Placental epithelial cell (primary cell): ENCODE measurements at places on chromosomes 2 and 18. TPM values are rescaled to one million over a fixed set of nuclear protein-coding genes. Genes with fewer than 3 reads are reported as not detected.

SMYD1 gene
- not detected in 2 replicates for total RNA-seq

UGT1A5 gene
- 0.22 TPM in 1 of 2 replicates, not detected in the other for total RNA-seq

FEV gene
- total RNA-seq: not detected in 2 replicates

HMSD gene
- not detected in 2 replicates for total RNA-seq

KIF1A gene
- under 0.01 TPM in 1 of 2 replicates, not detected in the other for total RNA-seq

STON1 gene
- total RNA-seq: 6.0 and 8.6 TPM in 2 replicates

CIB4 gene
- not detected in 2 replicates for total RNA-seq

TCF23 gene
- not detected in 2 replicates for total RNA-seq

UGT1A3 gene
- total RNA-seq: 0.43 TPM in 1 of 2 replicates, not detected in the other

SLC19A3 gene
- total RNA-seq: 1.2 and 2.9 TPM in 2 replicates

STEAP3 gene
- 0.39 and 5.2 TPM in 2 replicates for total RNA-seq

MARS2 gene
- 1.6 and 4.3 TPM in 2 replicates for total RNA-seq

PTPN4 gene
- total RNA-seq: 51.2 and 53.8 TPM in 2 replicates

C2orf72 gene
- under 0.01 and 0.11 TPM in 2 replicates for total RNA-seq

MBP gene
- total RNA-seq: 28.7 and 83.7 TPM in 2 replicates

LGALSL gene
- 2.7 and 3.1 TPM in 2 replicates for total RNA-seq

CXCR4 gene
- total RNA-seq: not detected in 2 replicates

AAMP gene
- 113 and 117 TPM in 2 replicates for total RNA-seq

FABP1 gene
- not detected in 2 replicates for total RNA-seq

TRIM43 gene
- 0.33 and 0.39 TPM in 2 replicates for total RNA-seq

L3MBTL4 gene
- 2.0 and 15.3 TPM in 2 replicates for total RNA-seq

GRB14 gene
- total RNA-seq: 2.0 and 2.8 TPM in 2 replicates

PRSS56 gene
- total RNA-seq: not detected in 2 replicates

ANKRD53 gene
- total RNA-seq: 0.65 and 1.6 TPM in 2 replicates

PLGLB1 gene
- 1.1 and 1.6 TPM in 2 replicates for total RNA-seq

ERFE gene
- total RNA-seq: not detected in 2 replicates

CNDP1 gene
- total RNA-seq: not detected in 2 replicates

REL gene
- 7.1 and 10.0 TPM in 2 replicates for total RNA-seq

CNGA3 gene
- under 0.01 TPM in 1 of 2 replicates, not detected in the other for total RNA-seq

GYPC gene
- 201 and 207 TPM in 2 replicates for total RNA-seq

MC4R gene
- total RNA-seq: not detected in 2 replicates

TGFA gene
- 3.1 and 4.7 TPM in 2 replicates for total RNA-seq

KCNJ13 gene
- total RNA-seq: 3.1 and 7.5 TPM in 2 replicates

NOSTRIN gene
- total RNA-seq: 5.4 and 5.5 TPM in 2 replicates

SPDYA gene
- total RNA-seq: 0.76 and 2.0 TPM in 2 replicates
